CD4-positive, alpha-beta T cell treated with Interleukin-15 for 1 hour (primary cell): ENCODE measurements at places on chromosomes 1 and 21.

- no peak for DNase-seq
These were observed 14.3 kb upstream of the ADARB1 start for GRCh38 chr21:45060089-45060488.

- DNase-seq, result no peak
These were observed 60.3 kb downstream of the ANGPTL1 start for GRCh38 chr1:178810585-178810984.

- no peak for DNase-seq
These were observed 24.6 kb downstream of the RNF187 start for GRCh38 chr1:228511546-228512445.

GRCh38 chr1:232432313-232432712 is 197.6 kb downstream of the SIPA1L2 start:
- no peak for DNase-seq

GRCh38 chr1:150875197-150876118 is 941 bp downstream of the ARNT start:
- no peak for DNase-seq

DNA sequence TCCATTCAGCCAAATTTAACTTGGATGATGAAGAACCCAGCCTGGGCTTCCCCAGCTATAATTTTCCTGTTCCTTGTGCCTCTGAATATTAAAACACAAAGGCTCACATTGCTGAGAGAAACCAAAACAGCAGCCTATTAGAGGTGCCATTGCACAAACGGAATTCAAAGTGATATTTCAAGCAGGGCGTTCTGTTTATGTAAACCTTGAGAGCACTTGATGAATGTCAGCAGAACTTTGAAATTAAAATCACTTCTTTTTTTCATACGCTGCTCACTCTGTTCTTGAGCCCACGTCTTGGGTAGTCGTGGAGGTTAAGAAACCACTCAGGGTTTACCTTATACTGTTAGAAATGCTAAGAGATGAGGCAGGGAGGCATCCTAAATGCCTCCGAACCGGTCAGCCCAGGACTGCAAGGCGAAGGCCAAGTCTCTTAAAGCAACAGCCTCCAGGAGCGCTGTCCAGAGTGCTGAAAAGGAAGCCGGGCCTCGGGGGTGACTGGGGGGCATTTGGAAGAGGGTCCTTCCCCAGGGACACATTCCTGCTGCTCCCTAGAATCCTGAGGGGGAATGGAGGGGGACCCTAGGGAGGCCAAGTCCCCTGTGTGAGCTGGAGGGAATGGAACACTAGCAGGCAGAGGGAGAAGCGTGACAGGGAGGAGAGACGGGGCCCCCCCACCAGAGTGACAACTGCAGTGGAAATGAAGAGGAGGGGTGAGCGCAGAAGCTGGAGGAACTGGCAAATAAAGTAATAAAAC is 154.8 kb upstream of the VAMP3 start:
- DNase-seq, result no peak

DNA sequence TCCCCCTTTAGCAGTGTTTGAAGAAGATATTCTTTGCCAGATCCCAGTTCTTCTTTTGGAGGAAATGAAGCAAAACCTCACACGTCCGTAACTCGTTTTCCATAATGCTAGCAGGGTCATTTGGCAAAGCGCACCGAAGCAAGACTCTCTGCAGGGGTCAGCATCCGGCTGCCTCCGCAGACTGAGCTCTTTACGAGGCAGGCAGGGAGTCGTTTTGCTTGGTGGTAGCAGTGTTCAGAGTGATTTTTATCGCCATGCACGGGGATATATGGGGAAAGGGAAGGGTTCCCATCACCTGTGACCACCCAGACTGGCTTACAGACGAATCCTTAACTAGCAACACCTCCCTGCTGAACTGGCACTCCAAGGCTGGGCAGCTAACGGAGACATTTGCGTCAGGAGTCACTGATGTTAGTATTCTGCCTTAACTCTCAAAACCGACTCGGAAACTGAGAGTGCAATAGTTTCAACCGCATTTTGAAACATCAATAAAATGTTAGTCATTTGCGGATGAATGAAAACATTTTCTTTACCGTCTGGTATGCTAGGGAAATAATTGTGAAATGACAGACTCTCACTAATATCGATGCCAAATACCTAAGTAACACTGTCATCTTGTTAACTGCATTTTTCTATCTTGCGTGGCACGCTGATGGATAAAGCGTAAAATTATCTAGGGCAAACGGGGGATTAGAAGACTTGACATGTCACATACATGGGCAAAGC is 2.2 kb upstream of the NEGR1 start:
- peak; percentile 26 for DNase-seq

- no peak for DNase-seq
These were observed 862.8 kb downstream of the KCNT2 start for GRCh38 chr1:195745189-195746010.

GRCh38 chr21:25573409-25574206 is 33.7 kb downstream of the MRPL39 start:
- peak; percentile 25 for DNase-seq
